Activated CD8-positive, alpha-beta memory T cell treated with anti-CD3 and anti-CD28 coated beads for 36 hours (primary cell): ENCODE measurements at places on chromosomes 3 and 15. TPM values are rescaled to one million over a fixed set of nuclear protein-coding genes. Genes with fewer than 3 reads are reported as not detected.

The RLBP1 gene
- total RNA-seq = not detected

The SLC9C1 gene
- total RNA-seq = not detected

The CD200 gene
- 29.0 TPM for total RNA-seq

The OXSR1 gene
- total RNA-seq = 63.6 TPM

The SNTN gene
- total RNA-seq = not detected

The SCG5 gene
- total RNA-seq = 0.71 TPM

The IQGAP1 gene
- 160 TPM for total RNA-seq
